Upper lobe of right lung (tissue), 1 donor: ENCODE measurements at places on chromosomes 5 and 9.

DNA sequence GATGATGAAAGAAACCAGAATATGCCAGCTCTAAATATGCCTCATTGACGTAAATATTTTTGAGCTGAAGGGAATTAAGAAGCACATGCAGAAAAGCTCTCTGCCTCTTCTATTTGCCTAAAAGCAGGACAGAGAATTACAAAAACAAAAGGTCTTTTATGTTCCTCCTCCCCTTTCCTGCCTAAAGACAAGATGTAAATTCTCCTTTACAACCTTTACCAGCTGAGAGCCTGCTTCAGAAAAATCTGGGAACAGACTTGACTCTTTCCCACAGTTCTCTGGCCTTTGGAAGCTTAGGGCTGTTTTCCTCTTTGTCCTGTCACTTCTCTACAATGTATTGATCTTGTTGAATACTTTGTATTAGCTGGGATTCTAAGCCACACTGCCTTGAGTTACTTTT lies 199.7 kb downstream of the TMC1 start:
- DNase-seq = no peak

GRCh38 chr9:14908295-14909180 lies 1.7 kb downstream of the FREM1 start:
- DNase-seq = no peak

- no peak for DNase-seq
Observed at GRCh38 chr5:105877592-105877991, 1793.1 kb downstream of the EFNA5 start.

- DNase-seq = no peak
Observed at GRCh38 chr5:35095366-35095765, 47.6 kb upstream of the AGXT2 start.

DNA sequence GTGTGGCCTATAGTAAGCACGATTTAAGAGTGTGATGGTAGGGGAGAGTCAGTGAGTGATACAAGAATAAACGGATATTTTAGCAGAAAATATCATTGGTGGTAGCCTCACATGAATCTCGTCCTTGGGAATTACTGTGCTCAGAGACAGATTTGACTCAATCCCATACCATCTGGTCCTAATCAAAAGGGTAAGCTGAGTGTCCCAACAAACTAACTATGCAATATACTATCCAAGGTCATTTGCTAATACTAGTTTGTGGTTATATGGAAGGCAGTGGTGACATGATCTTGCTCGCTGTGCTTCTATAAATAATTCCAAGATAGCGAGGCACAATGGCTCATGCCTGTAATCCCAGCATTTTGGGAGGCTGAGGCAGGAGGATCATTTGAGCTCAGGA lies 103.2 kb downstream of the TRPM6 start:
- DNase-seq = no peak

- DNase-seq = no peak
Observed at GRCh38 chr5:78552729-78553342, 95.7 kb downstream of the LHFPL2 start.

DNA sequence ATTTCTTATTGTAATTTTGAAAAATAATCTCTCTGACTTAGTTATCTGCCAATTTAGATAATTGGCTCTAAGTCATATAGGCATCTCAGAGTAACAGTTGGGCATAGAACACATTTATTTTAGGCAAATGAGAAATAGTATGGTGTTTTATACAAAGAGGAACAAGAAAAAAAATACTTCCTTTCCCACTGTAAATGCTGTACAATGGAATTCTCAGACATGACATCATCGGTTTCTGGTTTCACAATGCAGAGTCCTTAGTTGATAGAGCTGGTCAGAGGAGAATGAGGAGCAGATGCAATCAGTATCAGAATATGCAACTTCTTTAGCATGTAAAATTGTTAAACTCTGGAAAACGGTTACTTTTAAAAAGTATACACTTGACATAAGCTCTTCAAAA lies 49.4 kb downstream of the PLK2 start:
- DNase-seq = no peak

GRCh38 chr5:113965225-113965624 lies 396.6 kb upstream of the KCNN2 start:
- no peak for DNase-seq

DNA sequence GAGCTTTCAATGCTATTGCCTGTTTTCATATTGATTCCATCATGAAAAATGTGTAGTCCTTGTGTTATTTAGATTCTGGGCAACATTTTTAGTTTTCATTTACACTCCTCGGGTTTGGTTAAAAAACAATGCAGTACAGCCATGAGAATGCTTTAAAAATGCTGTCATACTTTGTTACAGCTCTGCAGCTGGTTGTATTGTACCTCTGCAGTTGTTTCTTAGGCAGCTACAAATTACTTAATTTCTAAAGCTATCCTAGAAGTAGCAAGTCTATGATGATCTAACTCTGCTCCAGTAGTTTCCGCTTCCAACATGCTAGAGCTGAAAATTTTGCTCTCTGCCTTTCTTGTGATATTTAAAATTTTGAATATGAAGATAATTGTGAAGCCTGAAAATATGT lies 20.2 kb downstream of the SNX18 start:
- no peak for DNase-seq

- no peak for DNase-seq
Observed at GRCh38 chr9:96350866-96351265, 32.6 kb downstream of the SLC35D2 start.

DNA sequence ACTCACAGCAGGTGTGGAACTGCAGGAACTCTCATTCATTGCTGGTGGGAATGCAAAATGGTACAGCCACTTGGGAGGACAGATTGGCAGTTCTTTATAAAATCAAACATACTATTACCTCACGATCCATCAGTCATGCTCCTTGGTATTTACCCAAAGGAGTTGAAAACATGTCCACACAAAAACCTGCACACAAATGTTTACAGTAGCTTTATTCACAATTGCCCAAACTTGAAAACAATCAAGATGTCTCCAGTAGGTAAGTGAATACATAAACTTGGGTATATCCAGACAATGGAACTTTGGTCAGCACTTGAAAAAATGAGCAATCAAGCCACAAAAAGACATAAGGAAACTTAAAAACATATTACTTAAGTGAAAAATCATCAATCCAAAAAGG lies 215.5 kb downstream of the IRX1 start:
- DNase-seq = no peak

DNA sequence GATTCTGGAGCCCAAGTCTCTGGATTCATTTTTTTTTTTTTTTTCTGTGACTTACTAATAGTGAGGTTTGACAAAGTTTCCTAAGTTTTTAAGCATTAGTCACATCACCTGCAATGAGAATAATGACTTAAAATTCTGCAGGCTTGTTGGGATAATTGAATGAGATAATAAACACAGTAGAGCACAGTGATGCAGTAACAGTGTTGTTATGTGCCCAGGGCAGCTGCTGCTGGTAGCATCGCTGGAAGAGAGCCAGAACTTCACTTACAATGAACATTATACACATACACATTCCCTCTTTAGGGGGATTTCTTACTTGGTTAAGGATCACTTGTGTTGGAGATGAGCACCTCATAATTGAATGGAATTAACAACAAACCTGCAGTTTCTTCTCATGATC lies 78.9 kb downstream of the ALDH7A1 start:
- DNase-seq = no peak

GRCh38 chr9:129932303-129933151 lies 97.3 kb downstream of the USP20 start:
- no peak for DNase-seq

GRCh38 chr5:34684281-34684979 lies 28.3 kb downstream of the RAI14 start:
- DNase-seq = no peak

DNA sequence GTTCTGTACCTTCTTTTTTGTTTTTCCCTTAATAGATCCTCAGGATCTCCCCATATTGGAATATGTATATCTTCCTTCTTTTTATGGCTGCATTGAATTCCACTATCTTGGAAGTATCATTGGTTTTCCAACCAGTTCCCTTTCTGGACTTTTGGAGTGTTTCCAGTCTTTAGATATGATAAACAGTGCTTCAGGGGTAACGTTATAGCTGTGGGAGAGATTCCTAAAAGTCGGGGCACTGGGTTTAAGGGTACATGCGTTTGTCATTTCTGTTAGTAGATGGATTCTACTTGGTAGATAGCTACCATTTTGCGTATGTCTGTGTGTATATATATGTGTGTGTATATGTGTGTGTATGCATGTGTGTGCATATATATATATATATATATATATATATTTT lies 42.0 kb downstream of the EXOSC2 start:
- DNase-seq = no peak

DNA sequence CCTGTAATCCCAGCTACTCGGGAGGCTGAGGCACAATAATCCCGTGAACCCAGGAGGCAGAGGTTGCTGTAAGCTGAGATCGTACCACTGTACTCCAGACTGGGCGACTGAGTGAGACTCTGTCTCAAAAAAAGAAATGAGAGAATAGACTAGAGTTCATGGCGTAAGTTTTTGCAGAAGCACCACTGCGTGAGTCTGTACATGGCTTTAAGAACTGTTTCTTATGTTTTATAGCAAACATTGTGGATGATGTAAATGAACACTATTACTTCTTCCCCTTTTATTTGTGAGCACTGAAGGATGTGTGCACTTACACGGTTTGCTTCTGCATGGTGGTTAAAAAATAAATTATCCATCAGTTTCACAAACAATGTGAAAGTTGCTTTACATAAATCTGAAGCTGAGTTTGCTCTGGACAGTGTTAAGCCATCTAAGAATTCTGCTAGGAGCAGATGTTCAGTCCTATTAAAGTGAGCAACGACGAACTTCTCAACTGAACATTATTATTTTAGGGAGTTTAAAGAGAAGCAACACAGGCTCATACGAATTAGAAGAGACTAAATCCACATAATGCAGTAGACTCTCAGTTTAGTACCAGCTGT lies 52.5 kb downstream of the ZFAND5 start:
- no peak for DNase-seq
